Activated CD4-positive, alpha-beta T cell treated with anti-CD3 and anti-CD28 coated beads, Interleukin-2, amount 50 U/mL, for 4 hours (primary cell): ENCODE measurements at places on chromosomes 7 and 10.
A peak's percentile ranks its signal among the peaks of the same experiment; 100 is the strongest.

GRCh38 chr7:27148031-27148755 is 619 bp upstream of the HOXA6 start:
- DNase-seq, result no peak

GRCh38 chr10:45280113-45280760 is 35.2 kb downstream of the OR13A1 start:
- no peak for DNase-seq

DNA sequence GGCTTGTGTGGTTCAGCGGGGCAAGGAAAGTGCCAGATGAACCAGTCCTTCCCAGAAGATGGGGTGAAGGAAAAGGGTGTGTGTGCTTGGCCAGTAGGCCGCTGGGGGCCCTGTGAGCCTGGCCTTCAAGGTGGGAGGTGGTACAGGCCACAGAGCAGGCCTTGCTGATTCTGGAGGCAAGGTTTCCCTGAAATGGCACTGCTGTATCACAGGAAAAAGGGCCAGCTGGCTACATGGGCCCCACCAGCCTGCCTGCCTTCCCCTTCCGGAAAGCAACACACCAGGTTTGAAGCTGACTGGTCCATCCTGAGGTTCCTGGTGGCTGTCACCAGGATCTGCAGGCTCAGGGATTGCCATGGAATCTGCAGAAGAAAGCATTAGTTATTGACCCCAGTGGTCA is 12.5 kb downstream of the MMRN2 start:
- DNase-seq, result no peak

DNA sequence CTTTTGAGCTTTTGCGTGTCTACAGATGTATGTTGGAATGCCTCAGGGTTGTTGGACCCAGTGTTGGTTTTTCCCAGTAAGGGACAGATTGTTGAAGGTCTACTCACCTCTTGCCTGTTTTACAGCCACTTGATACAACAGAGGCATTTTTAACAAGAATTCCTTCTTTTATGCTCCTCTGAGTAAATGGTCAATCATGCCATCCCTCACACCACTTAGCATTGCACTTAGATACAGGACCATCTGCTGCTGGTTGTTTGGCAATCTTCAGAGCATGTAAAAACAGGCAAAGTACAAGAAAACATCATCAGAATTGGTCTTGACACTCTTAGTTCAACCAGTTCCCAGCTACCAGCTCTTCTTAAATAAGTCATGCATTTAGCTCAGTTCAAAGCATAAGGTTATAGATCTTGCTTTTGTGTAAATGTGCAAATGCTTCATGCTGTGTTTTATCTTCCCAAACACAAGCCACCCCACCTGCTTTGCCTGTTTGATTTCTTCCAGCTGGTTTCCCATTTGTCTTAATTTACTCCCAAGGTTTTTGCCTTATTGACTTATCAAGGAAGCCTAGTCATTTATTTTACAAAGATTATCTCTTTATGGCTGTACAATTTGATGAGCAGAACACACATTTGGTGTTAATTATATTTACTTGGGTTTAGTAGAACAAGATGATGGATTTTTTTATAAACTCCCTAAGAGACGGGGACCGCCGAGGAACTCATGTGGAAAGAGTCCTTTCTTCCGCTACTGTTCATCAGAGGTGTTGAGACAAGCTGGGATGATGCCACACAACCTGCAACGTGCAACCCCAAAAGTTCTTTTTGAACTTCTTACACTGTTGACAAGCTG is 136.6 kb downstream of the AHR start:
- no peak for DNase-seq

DNA sequence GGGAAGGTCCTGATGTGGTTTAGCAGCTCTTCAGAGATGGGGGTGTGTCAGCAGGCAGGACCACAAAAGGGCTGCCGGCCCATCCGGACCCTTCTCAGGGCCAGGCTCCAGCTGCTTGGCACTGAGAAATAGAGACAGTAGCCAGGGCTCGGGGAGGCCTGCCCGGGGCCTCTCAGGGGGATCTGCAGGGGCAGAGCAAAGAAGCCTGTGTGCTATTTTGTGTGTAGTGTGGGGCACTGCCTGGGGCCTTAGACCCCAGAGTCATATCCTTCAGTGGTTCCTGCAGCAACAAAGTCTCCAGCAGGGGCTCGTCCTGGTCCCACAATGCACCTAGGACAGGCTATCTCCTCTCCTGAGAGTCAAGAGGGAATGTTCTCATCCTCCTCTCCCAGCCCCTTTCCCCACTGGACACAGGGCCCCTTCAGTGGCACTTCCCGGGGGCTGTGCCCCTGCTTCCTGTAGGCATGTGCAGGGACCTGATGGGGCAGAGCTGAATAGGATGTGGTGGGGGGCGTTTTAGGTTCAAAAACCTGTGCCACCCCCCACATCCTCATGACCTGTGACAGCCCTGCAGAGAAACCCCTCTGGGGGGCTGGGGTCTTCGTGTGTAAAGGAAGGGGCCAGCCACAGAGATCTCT is 159.5 kb upstream of the RHEB start:
- DNase-seq, result no peak

DNA sequence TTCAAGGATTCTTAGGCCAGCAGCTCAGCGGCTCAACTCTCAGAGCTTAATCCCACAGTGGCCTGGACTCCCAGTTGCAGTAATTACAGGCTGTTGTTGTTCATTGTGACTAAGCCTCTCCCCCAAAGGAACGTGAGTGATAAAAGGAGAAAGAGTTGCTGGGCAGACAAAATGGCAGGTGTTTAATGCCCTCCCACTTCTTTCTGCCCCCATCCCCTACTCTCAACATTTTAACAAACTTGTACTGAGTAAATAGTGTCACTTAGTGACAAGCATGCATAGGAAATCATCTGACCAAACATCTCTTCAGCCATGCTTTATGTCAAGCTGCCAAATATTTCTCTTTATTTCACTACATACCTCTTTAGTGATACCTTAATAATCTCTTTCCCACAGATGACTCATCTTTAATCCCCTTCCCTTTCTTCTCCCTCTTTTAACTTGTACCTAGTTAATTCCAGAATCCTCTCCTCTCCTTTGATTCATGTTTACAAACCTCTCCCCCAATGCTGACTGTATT is 12.4 kb upstream of the MTERF1 start:
- DNase-seq, result no peak

DNA sequence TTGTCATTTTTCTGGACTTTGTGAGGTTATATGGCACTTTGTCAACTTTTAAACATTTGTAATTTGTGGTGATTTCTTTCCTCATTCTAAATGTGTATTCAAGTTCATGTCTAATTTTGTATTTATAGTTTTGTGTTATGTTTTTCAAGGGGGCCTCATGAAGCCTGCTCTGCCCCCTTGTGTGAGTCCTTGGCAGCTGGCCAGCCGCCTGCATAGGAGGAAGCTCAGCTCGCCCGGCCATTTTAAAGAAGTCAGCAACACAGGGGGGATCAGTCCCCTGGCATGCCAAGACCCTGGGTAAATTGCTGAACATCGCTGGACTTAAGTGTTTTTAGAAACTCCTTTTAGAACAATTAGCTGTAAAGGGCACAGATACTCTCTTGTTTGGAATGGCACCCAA is 123.0 kb downstream of the ANLN start:
- no peak for DNase-seq

DNA sequence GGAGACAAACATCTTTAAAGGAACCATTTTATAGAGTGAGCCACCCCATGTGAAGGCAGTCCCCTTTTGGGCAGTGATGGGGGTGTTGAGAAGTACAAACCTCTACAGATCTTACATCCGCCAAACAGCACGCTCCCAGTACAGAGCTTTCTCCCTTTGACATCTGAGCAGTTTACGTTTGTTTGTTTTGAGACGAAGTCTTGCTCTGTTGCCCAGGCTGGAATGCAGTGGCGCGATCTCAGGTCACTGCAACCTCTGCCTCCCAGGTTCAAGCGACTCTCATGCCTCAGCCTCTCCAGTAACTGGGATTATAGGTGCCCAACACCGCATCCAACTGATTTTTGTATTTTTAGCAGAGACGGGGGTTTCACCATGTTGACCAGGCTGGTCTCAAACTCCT is 128.9 kb downstream of the CCDC3 start:
- no peak for DNase-seq

- DNase-seq, result no peak
Measured at GRCh38 chr10:23755556-23755955, 316.7 kb downstream of the OTUD1 start.

GRCh38 chr7:8747338-8747737 is 313.9 kb downstream of the NXPH1 start:
- no peak for DNase-seq

GRCh38 chr7:42910306-42910705 is 1.6 kb downstream of the C7orf25 start:
- DNase-seq, result no peak

DNA sequence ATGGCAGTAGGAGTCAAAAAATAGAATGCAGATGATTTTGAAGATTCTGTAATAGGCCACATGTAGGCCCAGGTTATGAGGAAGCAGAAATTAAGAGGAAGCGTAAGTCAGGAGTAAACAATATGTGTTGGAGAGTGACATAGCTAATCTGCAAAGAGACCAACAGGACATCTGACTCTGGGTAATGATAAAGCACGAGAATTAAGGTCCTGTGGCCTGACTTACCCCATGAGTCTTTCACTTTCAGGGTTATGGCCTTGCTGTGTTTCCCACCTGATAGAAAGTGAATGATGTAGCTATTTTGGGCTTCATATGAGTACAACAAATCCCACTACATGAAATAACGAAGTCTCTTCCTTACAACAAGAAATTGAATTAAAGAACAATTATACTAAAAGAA is 393.0 kb downstream of the MAGI2 start:
- no peak for DNase-seq

- no peak for DNase-seq
Measured at GRCh38 chr10:78150756-78151155, 117.1 kb downstream of the RPS24 start.

DNA sequence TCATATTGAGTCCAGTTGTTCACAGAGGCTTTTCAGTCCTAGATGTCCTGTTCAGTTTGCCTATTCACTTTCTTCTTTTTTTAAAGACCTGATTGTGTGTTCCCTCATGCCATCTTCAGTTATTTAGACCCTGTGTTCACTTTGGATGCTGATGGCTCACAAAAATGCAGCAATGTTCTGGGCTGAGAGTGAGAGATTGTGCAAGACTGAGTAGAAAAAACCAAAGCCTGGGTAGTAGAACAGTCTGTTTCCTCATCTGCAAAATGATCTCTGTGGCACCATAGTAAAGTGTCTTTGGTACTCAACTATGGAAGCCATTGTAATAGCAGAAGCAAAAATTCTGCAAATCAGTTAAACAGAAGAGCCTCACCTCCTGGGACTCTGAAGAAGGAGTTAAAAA is 43.2 kb downstream of the AKR1B1 start:
- no peak for DNase-seq

- no peak for DNase-seq
Measured at GRCh38 chr10:30986053-30986555, 45.6 kb downstream of the ZNF438 start.

DNA sequence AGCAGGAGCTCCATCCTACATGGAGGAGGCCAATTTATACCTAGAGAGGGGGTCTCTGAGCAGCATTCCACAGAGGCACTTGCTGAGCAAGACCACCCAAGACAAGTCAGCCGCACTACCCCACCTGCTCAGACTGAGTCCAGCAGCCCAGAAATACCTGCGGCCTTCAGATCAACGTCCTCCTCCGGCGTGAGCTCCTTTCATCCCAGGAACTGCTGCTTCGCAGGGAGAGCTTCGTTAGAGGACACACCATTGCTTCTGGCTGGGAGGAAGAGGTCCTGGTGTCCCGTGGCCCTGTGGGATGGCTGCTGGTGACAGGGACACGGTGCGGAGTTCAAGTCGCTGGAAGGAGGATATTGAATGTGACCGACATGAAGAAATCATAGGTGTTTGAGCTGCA is 216.9 kb upstream of the PPP2R2D start:
- DNase-seq, result no peak

GRCh38 chr7:132328047-132328620 is 248.1 kb downstream of the PLXNA4 start:
- no peak for DNase-seq

GRCh38 chr7:145779140-145779539 is 337.5 kb upstream of the CNTNAP2 start:
- no peak for DNase-seq

- no peak for DNase-seq
Measured at GRCh38 chr7:19144661-19145433, at the start of gene FERD3L. Gene FERD3L (minus strand): TSS chr7:19145421. CDS start chr7:19145362, 59 bp downstream.

DNA sequence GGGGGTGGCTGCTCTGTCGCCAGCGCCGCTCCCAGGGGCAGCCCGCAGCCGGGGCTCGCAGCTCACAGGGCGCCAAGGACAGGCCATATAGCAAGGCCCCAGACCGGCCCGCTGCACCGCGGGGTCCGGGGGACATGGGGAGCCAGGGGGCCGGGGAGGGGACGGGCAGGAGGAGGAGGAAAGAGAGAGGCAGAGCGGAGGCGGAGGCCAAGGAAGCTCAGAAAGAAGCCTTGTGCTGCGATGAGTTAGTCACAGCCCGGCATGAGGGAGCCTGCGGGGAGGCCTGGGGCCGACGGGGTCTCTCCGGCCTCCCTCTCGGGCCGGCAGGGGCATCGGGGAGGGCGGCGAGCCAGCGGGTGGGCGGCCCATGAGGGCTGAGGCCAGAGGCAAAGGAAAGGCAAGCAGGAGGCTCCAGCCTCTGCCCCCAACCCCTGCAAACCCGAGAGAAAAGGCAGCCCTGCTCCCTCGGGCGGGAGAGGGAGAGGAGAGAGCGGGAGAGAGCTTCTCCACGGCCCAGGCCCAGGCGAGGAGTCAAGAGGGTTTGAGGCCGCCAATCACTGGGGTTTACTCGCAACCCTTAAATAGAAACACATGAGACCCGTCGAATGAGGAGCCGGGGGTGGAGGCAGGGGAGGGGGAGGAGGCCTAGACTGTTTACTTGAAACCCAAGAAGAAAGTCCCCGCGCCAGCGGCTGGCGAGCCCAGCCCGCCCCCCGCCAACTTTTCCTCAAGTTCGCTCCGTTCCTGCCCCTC is 167.9 kb downstream of the NEURL1 start:
- peak; percentile 24 for DNase-seq

DNA sequence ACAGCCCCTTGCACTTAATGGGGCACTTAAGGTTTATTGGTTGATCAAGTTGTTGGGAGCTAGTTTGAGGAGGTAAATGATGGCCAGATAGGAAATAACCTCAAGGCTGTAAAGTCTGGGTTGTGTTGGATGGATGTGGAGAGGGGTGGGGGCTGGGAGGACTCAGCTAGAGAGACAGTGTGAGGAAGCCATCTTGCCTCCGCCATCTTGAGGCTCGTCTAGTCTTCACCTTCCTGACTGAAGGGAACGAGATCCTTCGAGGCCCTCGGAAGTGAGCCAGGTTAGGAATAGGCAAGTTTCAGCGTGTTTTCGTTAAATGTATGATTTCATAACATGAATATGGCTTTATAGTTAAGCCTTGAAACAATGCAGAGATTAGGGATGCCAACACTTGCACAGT is 5.5 kb downstream of the GALNT17 start:
- DNase-seq, result no peak

DNA sequence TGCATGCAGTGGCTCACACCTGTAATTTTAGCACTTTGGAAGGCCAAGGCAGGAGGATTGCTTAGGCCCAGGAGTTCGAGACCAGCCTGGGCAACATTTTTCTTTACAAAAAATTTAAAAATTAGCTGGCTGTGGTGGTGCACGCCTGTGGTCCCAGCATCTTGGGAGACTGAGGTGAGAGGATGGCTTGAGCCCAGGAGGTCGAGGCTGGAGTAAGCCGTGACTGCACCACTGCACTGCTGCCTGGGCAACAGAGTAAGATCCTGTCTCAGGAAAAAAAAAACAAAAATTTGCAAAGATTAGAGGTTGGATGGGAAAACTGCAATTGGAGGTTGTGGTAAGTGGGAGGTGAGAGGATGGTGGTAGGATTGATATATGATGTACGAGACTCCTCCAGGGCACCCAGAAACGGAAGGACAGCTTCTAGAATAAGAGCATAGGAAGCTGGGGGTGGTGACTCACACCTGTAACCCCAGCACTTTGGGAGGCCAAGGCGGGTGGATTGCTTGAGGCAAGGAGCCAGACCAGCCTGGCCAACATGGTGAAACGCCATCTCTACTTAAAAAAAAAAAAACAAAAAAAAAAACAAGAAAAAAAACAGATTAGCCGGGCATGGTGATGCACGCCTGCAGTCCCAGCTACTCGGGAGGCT is 19.1 kb upstream of the PARP12 start:
- no peak for DNase-seq
